CD4-positive, alpha-beta T cell (primary cell): ENCODE measurements at places on chromosomes 5 and 9.

GRCh38 chr9:34990908-34991606, 1.5 kb downstream of the DNAJB5 start:
- DNase-seq, result no peak

GRCh38 chr9:116080561-116080960, 73.0 kb upstream of the PAPPA start:
- DNase-seq, result no peak

DNA sequence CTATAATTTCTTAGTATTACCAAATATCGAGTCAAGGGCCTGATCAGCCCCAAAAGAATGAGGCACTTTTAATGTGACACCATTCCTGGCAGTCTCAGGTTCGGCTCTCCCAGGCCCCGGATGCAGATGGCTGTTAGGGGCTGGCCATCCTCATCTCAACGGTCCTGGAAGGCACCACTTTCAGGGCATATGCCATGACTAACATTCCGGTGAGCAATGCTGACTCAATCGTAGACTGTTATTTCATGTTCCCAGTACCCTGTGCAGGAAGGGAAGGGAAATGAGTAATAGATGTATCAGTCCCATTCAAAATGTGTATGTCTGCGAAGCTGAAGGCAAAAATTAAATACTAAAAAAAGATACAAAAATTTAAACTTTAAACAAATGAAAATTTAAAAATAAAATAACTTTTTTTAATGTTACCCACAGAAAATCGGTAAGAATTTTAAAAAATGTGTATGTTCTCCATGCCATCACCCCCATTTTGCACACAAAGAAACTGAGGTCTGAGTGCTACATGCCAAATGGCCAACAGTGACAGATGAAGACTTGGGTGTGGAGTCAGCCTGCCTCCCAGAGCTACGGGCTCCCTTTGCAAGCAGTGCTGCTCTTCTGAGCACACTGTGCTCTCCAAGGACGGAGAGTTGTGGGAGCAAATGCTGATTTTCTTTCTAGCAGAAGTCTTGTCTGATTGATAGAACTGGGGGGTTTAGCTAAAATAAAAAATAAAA, 79.0 kb downstream of the GLDC start:
- DNase-seq, result no peak

DNA sequence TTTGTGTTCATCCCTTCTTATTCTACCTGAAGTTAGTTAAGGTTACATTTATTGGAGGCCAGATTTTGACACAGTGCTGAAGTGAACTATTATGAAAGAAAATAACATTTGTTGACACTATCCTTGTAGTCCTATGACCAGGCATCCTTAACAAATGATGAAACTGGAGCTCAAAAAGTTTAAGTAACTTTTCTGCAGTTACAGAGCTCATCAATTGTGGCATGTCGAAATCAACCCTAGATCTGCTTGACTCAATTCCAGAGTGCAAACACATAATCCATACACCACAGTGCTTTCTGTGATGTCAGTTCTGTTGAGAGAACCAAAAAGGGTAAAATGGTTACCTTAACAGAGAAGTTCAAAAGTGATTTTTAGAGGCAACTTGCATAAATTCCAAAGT, 28.6 kb downstream of the KCNN2 start:
- no peak for DNase-seq

GRCh38 chr5:41841325-41841724, 28.9 kb downstream of the OXCT1 start:
- no peak for DNase-seq

GRCh38 chr5:167305591-167306213, 985.7 kb upstream of the WWC1 start:
- DNase-seq, result no peak

- DNase-seq, result no peak
Observed at GRCh38 chr9:72789885-72790284, 163.0 kb downstream of the ALDH1A1 start.

- no peak for DNase-seq
Observed at GRCh38 chr5:38666668-38667498, 110.4 kb upstream of the LIFR start.

GRCh38 chr5:122615146-122615545, 159.7 kb upstream of the SNX2 start:
- no peak for DNase-seq

GRCh38 chr9:80030801-80031200, 459.0 kb downstream of the TLE4 start:
- DNase-seq, result no peak

- DNase-seq, result no peak
Observed at GRCh38 chr9:76877961-76878360, 28.0 kb downstream of the PRUNE2 start.

DNA sequence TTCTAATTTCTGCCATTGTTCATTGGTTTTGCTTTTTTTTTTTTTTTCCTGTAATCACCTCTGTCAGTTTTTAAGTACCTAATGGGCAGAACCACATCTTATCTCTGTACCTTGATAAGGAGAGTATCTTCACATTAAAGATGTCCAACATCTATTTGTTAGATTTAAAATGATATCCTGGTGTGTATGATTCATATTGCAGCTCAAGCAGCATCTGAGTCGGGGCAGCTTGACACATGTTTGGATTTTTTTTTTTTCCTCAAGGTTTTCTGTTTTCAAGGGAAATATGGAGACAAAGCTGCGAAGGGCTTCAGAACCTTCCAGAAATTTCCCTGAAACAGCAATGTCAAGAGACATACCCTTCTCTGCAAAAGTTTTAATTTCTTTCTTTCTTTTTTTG, 164.7 kb downstream of the DOCK2 start:
- DNase-seq, result no peak

GRCh38 chr5:135272311-135272805, 126.7 kb downstream of the MACROH2A1 start:
- no peak for DNase-seq

DNA sequence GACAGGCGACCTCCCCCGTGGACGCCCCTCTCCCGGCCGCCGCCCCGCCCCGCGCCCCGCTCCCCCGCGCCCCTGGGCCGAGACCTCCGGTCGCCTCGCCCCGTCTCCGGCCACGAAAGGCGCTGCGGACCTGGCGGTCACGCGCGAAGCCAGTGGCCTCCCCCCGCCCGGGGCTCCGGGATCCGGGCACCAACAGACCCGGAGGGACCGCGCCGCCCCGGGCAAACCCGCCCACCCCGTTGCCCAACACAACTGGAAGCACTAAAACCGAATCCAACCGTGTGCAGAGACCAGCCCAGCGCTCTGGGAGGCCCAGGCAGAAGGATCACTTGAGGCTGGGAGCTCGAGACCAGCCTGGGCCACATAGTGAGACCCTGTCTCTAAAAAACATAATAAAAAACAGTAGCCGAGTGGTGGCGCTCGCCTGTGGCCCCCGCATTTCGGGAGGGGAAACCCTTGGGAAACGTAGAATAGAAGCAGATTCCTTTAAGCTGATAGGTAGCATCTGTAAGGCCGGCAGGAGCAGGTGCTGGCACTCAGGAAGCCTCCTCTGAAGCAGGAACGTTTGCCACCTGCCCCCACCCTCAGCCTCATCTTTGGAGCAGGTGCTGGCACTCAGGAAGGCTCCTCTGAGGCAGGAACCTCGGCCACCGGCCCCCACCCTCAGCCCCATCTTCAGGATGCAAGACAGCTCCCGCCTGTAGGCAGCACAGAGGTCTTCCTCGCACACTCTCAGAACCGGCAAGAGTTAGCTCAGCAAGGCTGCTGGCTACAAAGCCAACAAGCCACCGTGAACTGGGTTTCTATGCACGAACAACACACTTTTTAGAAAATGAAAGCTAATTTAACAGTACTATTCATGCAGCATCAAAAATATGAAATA, 4.6 kb upstream of the SLC9A3 start:
- no peak for DNase-seq

- DNase-seq, result no peak
Observed at GRCh38 chr9:129685933-129686259, 20.4 kb downstream of the PRRX2 start.

GRCh38 chr5:138603249-138603920, 28.2 kb upstream of the HSPA9 start:
- no peak for DNase-seq

DNA sequence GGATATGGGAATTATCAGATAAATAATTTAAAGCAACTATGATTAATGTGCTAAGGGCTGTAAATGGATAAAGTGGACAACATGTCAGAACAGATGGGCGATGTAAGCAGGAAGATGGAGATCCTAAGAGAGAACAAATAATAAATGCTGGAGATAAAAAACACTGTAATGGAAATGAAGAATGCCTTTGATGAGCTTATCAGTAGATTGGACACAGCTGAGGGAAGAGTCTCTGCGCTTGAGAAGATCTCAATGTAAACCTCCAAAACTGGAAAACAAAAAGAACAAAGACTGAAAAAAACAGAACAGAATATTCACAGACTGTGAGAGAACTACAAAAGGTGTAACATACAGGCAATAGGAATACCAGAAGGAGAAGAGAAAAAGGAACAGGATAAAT, 102.5 kb downstream of the ANKRD55 start:
- DNase-seq, result no peak

DNA sequence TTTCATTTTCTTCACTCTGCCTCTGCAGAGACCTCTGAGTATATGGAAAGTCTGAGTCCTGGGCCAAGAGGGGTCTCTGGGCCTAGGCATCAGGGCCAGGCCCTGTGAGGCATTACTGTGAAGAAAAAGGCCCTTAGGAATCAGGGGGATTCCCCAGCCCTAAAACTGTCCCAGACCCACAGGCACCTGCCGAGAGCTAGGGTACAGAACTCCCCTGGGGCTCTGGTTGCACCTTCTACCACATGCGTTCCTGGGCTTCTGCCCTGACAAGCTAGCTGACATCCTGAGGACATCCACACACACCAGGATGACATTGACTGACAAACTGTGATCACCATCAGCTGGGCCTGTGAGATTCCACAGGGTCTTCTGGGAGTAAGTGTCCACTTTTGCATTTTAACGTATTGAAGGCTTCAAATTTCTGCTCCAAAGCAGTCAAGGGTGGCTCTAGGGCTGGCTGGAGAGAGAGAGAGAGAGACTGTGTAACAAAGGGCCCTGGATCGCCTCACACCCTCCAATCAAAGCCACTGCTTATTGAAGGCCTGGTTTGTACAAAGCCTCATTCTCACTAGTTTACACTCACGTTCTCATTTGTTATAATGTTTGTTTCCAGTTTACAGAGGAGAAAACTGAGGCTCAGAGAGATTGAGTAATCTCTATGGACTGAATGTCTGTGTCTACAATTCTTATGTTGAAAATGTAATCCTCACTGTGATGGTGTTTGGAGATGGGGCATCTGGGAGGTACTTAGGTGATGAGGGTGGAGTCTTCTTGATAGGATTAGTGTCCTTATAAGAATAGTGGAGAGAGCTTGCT, 45.1 kb downstream of the TGFBI start:
- DNase-seq, result no peak

DNA sequence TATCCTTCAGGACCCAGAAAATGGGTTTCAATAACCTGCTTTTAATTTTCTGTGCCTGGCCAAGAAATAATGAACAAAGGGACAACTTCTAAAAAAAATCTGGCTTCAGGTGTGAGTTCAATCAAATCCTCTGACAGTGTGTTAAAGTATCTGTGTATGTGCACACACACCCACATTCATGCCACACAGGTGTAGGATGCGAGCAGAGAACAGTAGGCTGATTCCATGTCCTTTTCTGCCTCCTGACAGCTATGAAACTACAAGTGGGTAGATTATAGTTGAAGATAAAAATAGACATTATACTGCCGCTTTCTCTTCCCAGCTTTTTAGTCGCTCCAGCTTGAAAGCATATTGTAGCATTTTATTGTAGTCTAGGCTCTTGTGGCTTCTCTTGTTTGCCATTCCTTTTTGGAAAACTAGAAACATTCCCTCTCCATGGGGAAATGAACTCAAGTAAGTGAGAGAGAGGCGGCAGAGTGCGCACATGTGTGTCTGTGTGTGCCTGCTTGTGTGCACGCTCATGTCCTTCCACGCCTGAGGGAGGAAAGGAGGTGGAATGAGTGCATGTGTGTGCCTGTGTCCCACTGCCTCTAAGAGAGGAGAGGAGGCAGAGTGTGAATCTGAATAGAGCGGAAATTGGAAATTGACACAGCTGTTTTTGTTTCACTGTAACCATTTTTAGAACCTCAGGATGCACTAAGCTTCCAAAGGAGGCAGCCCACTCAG, 273.0 kb downstream of the ELAVL2 start:
- DNase-seq, result no peak
